ENCODE measurements at places on chromosomes 3 and 15.

DNA sequence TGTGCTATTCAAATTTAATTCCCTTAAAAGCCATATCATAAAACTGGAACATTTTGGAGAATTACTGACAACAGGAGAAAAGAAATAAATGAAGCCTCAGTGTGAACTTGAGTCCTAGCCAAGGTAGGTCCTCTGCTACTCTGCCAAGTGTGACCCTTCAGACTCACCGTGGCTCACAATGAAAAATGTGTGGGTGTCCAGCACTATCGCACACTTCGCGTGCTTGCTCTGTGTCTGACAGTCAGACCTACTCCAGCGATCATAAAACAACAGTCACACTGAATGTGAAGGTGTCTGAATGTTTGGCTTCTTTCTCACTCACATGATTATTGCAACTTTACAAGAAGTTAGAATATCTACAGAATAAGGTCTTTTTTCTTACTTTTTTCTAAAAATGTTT, 65.8 kb upstream of the TRA2B start:
- DNase-seq: no peak

DNA sequence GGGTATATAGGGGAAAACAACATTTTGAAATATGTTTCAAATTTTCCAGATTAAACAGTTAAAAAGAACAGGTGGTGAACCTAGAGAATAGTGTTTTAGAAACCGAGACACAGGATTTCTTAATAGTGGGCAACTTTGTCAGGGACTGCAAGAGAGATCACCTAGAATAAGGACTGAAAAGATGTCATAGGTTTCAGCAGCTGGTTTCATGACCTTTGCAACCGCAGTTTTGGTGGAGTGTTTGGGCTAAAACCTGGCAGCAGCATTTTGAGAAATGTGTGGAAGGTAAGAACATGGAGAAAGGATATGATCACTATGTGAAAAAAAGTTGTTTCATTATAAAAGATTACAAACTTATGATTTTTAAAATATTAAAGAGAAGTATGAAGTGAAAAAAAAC, 34.9 kb downstream of the PRKCI start:
- DNase-seq: no peak

DNA sequence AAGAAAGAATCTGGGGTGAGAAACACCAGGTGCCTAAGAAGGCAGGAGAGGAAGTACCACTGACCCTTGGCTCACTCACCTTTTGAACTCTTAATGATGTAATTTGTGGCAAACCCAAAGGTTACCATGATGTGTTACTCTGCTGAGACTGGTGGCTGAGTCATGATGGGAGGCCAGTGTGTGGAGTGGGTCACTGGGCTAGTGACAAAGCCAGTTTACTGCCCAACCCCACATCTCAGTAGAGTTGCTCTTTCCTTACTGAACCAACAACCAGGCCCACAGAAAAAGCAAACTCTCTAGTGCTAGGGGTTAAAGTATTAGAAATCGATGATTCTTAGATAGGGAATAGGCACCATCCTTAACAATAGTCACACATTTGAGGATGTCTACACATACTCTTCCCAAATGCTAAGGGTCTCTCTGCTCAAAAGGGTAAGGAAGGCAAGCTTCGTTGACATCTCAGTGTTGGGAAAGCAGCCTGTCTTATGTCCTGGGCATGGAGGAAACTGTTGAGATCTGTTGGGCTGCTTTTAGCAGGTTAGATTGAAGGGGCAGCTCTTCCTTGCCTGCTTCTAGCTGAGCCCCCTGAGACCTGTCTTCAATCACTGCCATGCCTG, 3.1 kb downstream of the RBP2 start:
- no peak for DNase-seq

- no peak for DNase-seq
Observed at GRCh38 chr3:32440611-32441350, 49.1 kb downstream of the CMTM7 start.

- no peak for DNase-seq
Observed at GRCh38 chr15:83012636-83013035, 1.2 kb upstream of the C15orf40 start.

- no peak for DNase-seq
Observed at GRCh38 chr15:80939216-80939615, 50.4 kb downstream of the MESD start.

GRCh38 chr3:15651396-15651795, 49.9 kb downstream of the BTD start:
- no peak for DNase-seq

GRCh38 chr15:77029166-77030047, 34.5 kb downstream of the PSTPIP1 start:
- no peak for DNase-seq

DNA sequence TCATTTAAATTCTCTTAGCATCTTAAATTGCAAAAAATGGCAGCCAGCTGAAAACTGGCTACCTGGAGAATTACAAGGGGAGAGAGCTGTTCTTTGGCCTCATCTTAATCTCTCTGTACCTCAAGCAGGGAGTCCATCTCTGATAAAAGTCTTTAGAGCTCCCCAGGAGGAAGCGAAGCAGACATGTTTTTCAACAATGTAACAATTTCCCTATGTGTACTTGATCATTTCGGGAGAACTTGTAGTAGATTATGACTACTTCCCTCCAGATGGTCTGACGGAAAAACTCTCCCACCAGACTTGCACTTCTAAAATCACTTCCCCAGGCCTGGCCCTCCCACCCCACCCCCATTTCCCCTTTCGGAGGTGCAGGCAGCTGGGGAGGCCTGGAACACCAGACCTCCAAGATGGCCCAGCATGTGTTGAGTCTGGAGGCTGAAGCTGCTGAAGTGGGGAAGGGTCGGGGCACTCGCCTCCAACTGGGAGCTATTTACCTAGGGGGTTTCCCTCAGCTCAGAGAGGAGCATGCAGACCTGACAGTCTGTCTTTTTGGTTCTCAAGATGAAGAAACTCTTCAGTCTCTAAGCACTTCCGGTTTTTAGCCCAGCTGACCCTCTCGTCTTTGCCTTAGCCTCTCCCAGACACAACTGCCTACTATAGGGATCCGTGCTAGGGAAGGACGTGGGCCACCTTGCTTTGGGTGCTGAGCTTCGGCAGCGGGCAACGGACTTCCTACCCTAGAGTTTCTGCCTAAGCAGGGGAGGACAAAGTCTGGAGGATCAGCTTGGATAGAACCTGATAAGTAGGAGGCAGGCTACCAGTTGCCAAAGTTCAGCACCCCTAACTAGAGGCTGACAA, 164.0 kb upstream of the TBL1XR1 start:
- DNase-seq: peak; percentile 87

GRCh38 chr3:130835483-130835882, 58.4 kb upstream of the ATP2C1 start:
- DNase-seq: no peak

DNA sequence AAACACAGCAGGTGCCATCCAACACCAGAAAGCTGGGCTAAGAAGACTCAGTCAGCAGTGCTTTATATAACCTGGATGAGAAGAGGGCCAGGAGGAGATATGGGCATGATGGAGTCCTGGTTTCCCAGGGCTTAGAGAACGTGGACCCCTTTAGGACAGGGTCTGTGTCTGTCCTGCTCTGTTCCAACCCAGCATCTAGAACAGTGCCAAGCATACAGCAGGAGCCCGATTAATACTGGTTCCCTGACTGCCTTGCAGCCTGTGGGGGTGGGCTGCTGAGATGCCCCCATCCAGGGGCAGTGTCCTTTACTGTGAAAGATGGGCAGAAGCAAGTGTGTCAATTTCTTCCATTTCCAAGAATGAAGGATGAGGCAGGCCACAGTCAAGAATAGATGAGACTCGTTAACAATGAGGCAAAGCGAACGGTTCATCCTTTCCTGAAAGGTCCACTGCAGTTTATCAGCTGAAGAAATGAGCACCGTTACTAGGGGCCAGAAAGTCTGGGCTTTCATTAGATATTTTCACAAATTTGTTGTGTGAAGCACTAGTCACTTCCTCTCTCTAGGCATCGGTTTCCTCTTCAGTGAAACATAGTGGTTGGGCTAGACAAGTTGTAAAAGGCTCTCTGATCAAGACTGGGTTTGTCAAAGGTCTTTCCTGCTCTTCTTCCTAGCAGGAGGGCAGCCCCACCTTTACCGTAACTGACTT, 72.0 kb upstream of the HERC1 start:
- DNase-seq: peak; percentile 24

DNA sequence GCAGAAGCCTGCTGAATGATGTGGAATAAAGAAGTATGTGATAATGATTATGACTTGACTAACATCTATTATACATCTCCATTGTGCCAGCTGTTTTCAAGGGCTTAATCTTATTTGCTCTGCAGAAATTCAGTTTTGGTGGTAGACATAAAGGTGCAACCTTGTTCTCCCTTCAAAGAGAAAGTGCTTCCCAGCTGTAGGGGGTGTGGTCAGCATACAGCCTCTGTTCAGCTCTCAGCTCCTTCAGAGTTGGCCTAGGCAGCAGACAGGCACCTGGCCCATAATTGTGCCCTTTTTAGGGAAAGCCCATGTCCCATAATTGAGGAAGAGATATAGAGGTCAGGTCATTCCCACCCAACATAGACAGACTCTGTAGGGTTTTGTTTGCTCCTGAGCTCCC, 104.3 kb upstream of the EOMES start:
- no peak for DNase-seq

DNA sequence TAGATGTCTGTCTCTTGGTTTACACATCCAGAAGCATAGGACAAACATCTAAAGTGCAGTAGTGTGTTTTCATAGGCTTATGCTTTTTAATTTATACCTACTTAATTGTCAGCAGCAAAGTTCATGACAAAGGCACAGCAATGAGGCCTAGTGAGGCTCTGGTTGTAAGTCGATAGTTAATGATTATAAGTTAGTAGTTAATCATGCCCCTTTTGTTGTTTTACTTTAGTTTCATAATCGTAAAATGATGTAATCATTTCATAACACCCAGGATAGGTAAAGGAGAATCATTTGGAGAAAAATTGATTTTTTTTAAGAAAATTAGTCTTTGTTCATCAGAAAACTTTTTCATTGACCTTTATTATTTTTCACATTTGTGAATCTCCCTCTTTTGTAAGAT, 351.9 kb downstream of the LSAMP start:
- DNase-seq: no peak

GRCh38 chr3:99167071-99167470, 265.6 kb upstream of the DCBLD2 start:
- no peak for DNase-seq

DNA sequence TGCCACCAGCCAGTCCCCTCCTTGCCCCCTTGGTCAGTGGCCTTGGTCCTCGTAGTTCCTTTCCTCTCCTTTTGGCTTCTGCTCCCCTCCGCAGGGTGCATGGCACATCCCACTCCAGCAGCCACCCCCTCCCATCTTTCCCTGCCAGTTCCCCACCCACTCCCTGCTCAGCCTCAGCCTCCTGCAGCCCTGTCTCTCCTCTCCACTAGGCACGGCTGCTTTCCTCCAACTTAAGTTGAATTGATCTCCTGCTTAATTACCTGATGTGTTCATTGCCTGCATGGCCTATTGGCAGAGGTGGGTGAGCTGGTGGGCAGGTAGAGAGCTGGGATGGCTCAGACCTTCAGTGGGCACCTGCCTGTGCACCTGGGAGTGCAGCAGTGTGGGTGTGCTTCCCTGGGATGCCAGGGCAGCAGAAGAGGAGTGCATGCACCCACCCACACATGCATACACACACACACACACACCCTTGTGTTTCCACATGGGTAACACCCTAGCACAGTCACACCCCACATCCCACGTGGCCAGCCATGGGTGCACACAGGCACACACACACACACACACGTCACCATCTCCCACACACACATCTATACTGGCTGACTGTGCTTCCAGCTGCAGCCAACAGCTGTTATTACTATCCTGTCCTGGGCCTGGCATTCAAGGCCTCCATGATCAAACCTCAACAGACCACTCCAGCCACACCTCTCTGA, 30.9 kb downstream of the C3orf18 start:
- DNase-seq: no peak

DNA sequence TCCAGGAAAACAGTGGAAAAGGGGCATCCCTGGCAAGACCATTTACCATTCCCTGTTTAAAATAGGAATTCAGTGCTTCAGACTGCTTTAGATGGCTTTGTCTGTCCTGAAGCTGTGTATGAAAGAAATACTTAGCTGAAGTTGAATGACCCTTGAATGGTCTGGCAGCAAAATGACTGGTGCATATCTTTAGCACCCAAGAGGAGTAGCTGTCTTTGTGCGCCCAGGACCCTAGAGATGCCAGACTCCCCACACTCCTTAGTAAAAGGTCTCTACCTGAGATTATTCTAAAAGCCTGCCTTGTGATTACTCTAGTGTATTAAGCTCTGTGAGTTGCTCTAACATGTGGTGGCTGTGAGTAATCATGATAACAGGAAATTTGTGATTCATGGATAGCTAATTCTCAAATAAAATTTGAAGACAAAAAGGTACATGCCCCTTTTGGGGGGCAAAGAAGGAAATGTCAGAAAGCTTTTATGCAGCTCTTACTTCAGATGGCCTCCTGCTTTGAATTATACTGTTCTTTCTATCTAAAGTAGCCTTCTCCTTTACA, 3.2 kb downstream of the MAPKBP1 start:
- no peak for DNase-seq

DNA sequence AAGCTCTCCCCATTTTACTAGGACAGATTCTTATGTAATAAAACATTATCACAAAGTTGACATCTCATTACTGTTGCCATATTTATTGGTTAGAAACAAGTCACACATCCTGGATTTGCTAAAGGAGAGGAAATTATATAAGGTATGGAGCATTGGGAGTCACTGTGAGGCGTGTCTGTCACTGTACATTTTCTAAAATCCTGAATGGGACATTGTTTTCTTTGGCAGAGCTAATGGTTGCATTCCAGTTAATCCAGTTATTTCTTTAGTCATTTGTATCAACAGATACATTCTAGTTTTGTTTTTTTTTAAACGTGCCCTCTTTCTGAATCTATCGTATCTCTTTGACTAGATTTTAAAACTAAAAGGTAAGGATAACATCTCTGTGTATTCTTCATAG, 70.2 kb upstream of the MITF start:
- no peak for DNase-seq

DNA sequence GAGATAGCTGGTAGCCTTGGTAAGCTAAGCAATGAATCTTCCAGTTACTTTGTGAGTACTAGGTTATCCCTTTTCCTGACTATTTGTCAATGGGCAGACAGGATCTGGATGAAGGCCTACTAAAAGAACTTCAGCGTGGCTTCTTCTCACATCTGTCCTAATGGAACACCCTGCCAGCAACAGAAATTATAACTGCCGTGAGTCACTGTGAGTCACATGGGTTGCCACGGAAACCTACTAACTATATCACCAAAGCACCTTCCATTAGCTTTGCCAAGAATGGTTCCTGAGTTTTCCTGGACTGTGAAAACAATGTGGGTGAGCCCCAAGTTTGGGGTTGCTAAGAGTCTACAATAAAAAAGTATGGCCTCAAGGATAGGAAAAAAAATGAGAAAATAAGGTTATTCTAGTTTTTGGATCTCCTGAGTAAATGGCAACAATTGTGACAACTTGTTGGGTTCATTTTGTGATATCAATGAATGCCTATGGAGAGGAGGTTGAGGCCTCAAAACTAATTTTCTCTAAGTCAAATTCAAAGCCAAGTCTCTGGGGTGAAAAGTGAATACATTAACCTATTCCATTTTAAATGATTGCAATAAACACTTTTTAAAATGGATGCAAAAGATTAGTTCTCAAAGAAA, 195.1 kb upstream of the ICE2 start:
- peak; percentile 6 for DNase-seq
